Thyroid gland (tissue), 4 donors: ENCODE measurements at places on chromosomes 5 and 9.

DNA sequence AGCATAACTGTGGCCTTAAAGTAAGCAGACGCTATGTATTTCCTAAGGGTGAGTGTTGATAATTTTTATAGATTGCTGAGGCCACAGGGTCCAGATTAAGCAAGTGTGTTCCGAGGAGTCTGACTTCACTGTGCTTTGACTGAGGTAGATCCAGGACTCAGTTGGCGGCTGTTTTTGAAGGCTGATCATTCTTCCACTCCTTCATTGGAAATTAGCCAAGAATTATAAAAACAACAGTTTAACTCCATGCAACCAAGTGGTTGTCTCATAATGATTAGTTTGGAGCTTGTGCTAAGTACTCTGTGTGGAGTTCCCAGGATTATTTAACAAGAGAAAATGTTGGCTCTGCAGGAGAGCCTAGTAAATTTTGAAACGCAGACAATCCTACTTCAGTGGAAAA, 19.1 kb downstream of the IQGAP2 start:
- peak; percentile 49 for DNase-seq

- no peak for DNase-seq
Observed at GRCh38 chr5:127235136-127235535, 55.5 kb upstream of the MEGF10 start.

- no peak for DNase-seq
Observed at GRCh38 chr9:28135549-28135948, 562.3 kb upstream of the C9orf72 start.

DNA sequence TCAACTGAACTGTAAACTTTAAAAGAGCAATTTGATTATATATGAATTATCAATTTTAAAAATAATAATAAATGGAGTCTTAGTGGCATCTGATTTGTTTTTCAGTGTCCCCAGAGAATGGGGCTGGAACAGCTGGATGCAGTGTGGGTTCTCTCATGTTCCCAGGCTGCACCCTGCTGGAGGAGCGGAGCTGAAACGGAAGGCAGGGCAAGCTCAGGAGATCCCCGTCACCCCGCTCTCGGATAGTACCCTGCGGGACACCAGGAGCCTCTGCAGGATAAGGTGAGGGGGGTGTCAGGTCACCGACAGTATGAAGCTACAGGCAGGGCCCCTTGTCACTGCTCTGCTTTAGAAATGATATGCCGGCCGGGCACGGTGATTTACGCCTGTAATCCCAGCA, 57.3 kb downstream of the S1PR3 start:
- no peak for DNase-seq

GRCh38 chr9:114317665-114318357, 5.1 kb upstream of the ORM1 start:
- DNase-seq = no peak

- no peak for DNase-seq
Observed at GRCh38 chr5:5401095-5401494, 21.4 kb upstream of the ICE1 start.

GRCh38 chr5:129746876-129747275, 1.0 kb upstream of the MINAR2 start:
- DNase-seq = no peak

GRCh38 chr9:69429281-69429680, 104.3 kb downstream of the ENTREP1 start:
- no peak for DNase-seq

DNA sequence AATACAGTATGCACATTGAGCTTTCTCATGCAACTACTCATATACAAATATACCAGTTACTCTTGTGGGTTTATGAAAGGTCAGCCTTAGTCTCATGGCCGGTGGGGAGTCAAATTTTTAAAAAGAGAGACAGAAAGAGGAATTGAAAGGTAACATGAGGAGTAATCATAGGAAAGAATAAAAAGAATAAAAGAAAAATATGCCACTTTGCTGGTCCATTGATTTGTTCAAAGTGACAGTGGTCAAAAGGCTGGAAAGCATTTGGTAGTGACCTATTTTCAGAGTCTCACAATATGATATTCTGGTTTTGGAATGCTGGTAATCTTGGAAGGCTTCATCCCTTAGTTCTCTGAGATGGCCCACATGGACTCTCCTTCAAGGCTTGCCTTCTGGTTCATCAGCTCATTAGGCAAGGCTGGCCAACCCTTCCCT, 67.0 kb downstream of the ZNF366 start:
- no peak for DNase-seq

DNA sequence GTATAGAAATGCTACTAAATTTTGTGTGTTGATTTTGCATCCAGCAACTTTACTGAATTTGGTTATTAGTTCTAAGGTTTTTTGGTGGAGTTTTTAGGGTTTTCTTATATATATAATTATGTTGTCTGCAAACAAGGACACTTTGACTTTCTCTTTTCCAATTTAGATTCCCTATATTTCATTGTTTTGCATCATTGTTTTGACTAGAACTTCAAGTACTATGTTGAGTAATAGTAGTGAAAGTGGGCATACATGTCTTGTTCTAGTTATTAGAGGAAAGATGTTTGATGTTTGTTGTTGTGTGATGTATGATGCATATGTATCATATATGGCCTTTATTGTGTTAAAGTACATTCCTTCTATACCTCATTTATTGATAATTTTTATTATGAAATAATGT, 362.3 kb upstream of the PRR16 start:
- DNase-seq = no peak

- peak; percentile 96 for DNase-seq
Observed at GRCh38 chr5:139635606-139636206, 12.4 kb upstream of the CXXC5 start.

DNA sequence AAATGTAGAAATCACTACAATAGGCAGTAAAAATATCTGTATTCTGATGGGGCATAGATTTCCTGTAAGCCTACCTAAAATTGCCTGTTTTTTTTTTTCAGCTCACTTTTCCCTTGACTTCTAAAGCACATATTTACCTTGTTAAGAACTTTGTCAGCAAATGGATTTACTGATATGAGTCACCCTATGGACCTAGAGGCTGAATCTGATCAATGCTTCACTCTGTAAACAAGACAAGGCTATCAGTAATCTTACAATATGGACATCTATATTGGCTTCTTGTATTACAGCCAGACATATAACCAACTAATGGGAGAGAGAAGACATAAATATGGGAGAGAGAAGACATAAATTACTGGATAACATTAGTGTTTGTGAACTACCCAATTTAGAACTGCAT, 792.7 kb upstream of the CHD1 start:
- no peak for DNase-seq

GRCh38 chr9:90998573-90998972, 197.0 kb downstream of the SYK start:
- DNase-seq = no peak

DNA sequence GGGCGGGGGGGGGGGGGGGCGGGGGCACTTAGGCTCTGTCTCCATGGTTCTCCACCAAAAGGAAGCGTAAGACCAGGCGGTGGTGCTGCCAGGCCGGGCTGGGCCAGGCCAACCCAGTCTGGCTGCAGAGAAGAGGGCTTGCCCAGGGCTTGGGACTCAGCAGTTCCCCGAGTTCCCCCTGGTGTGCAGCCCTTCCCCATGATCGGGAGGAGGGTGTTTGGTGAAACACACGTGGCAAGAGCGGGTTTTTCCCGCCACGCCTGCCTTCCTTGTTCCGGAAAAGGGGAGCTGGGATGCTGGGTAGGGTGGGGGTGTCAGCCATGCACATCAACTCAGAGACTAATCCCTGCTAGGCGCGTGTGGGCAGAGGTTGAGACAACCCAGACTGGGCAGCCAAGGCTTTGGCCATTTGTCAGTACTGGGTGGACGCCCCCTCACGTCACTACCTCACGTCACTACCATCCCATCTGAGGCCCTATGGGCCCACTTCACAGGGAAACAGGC, 32.9 kb downstream of the PRRX2 start:
- peak; percentile 36 for DNase-seq

GRCh38 chr5:16952968-16953671, 17.0 kb upstream of the MYO10 start:
- DNase-seq = peak; percentile 64

DNA sequence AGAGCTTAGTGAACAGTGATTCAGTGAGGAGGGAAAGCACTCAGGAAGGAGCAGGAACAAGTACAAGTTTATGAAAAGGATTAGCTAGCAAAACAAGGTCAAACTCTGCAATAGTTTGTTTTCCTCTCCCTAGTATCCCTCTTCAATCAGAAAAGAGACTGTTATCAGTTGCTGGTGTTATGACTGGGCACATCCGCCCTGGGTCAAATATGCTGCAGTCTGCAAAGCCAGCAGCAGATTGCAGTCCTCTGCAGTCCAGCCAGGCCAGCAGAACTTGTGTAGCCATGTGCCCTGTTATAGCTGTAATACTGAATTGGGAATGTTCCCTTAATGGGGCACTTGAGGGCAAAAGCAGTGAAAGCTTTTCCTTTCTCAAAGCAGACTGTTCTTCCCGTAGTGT, 12.0 kb downstream of the PCDHAC2 start:
- DNase-seq = no peak

- DNase-seq = no peak
Observed at GRCh38 chr9:109558718-109559151, 60.6 kb upstream of the PTPN3 start.

DNA sequence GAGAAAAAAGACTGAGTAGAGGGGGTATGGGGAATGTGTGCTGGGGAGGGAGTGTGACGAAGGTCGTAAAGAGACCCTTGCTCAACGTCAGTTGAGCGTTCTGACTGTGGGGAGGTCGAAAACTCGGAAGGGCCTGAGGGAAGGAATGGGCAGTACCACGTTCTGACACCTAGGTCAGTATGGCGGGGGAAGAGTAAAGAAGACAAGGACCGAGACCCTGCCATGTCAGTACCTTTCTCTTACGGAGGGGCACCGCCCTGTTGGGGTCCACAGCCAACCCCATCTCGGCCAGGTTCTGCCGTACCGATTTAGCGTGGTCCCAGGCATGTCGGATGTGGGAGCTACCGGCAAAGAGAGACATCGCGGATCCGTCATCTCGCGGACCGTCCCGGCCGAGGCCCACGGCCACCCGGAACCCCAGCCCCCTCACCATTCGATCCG, 375 bp downstream of the NOP16 start:
- DNase-seq = peak; percentile 8

DNA sequence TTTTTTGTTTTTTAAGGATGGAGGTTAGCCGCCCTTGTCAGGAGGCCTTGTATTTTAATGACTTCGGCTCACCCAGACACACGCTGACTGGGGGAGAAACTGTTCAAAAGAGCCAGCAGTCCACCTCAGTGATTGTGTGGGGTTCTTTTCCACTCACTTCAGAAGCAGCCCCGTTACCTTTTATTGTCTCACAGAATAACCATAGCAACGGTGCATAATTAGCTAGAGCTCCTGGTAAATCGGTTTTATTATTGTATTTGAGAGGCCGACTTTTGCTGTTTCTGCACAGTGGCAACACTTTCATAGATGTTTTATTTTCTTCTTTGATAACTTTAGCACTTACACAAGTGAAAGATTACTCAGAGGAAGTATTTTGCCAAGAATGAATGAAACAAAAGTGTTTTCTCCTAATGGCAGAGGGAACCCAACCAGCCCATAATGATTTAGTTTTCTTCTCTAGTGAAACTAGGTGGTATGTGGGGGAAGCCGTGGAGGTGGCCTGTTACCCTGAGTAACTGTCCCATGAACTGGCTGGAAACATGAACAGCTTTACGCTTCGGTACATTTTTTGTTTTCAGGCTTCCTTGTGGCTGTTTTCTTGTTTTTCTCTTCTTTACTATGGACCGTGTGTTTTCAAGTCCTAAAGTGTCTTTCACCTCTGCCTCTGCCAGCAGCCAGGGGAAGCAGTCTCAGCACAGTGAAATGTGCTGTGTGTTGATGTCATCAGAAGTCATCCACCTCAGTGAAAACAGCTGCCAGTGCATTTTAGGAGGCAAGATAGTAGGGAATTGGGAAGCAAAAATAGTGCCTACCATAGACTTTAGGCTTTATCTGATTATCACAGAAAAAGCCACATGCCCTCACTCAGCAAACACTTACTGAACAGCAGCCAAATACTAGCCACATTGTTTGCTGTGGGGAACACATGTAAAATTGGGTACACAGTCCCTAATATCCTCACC, 414.7 kb downstream of the KDM4C start:
- no peak for DNase-seq
